ENCODE measurements at places on chromosomes 16 and 17.
A peak's percentile ranks its signal among the peaks of the same experiment; 100 is the strongest.

DNA sequence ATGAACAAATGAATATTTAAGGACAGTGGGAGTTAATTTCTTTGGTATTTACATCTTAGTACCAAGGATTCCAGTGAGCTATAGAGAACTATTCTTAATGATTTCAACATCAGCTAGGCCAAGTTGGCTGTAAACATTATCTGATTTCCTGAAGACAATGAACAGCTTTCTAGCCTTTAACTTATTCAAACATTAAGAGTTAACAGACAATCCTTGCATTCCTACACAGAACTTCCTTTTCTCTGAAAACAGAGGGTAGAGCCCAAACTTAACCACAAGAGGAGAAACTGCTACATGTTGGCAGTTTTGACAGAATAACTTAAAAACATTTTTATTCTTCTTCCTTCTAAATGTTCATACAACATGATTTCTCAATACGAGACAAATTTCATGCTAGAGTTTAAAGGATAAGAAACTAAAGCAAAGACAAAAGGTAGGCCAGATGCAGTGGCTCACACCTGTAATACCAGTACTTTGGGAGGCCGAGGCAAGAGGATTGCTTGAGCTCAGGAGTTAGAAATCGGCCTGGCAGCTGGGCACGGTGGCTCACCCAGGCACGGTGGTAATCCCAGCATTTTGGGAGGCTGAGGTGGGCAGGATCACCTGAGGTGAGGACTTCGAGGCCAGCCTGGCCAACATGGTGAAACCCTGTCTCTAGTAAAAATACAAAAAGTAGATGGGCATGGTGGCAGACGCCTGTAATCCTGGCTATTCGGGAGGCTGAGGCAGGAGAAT is 4.4 kb downstream of the CRLF3 start:
- DNase-seq, result no peak

DNA sequence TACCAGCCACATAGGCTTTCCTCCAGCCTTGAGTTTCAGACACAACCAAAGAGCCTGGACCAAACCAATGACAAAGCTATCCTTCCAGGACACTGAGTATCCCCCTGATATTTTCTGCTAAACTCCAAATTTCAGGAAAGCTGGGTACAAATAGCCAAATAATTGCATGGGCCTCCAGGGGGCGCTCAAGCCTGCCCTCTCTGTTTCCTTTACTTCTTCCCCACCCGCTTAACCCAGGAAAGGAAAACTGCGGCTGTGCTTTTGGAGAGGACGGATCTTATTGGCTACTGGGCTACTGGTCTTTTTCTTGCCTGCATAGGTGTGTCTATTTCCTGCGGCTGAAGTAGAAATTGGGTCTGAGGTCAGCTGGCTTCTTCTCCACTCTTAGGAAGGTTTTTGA is 30.1 kb downstream of the GNGT2 start:
- no peak for DNase-seq

GRCh38 chr17:37180376-37180775 is 195.4 kb upstream of the C17orf78 start:
- no peak for DNase-seq

- no peak for DNase-seq
Observed at GRCh38 chr17:55056526-55056925, 88.0 kb downstream of the STXBP4 start.

GRCh38 chr16:47069841-47070584 is 73.7 kb downstream of the NETO2 start:
- no peak for DNase-seq

GRCh38 chr17:1714980-1715802 is 5.0 kb upstream of the TLCD2 start:
- peak; percentile 43 for DNase-seq

GRCh38 chr17:49580055-49580721 is 4.5 kb downstream of the NXPH3 start:
- no peak for DNase-seq

- no peak for DNase-seq
Observed at GRCh38 chr16:87806261-87806640, 40.5 kb upstream of the KLHDC4 start.

DNA sequence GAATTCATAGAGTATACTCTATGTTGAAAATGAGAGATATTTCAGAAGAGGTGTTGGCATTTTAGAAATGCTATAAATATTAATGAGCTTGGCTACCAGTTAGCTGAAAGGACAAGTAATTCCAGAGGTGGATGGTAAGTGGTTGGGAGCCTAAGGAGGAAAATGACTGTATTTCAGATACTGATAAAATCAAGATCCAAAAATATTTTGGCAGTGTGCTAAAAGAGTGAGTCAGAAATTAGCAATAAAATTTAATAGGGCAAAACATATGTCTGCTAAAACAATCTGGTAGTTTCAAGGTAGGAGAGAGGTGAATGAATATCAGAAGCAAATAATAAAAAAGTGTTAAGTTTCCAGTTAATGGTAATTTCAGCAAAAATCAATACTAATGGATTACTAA is 1287.9 kb downstream of the CDH8 start:
- no peak for DNase-seq

DNA sequence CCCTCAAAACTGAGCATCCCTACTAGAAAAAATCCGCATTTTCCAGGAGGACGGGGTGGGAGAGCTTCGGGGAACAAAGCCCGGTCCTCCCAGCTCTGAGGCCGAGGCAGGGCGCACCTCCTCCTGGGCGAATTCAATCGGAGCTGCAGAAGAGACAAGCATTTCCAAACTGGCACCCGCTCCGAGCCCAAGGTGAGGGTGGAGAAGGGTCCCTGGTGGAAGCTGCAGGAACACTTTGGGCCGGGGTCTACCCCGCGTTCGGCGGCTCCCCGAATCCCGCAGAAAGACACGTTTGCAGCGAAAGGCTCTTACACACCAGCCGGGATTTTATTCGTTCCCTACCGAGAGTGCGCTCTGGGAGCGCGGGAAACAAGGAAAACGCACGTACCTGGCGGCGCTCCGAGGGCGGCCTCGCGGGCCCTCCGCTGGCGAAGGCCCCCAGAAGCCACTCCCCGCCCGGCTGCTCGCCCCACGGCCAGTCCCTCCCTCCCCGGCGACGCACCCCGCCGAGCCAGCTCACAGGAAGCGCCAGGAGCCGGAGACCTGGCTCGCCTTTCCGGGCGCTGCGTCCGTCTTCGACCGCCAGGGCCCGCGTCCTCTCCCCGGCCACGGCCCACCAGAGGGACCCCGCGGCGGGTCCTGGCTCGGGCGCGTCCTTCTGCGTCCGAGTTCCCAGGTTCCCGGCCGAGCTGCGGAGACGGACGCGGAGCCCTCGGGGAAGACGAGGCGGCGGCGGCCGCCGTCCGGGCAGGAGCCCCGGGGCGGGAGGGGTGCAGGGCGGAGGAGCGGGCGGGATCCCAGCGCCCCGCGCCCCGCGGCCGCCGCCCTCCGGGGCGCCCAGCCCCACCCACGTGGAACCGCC is 49.8 kb upstream of the BAHCC1 start:
- DNase-seq, result peak; percentile 35

DNA sequence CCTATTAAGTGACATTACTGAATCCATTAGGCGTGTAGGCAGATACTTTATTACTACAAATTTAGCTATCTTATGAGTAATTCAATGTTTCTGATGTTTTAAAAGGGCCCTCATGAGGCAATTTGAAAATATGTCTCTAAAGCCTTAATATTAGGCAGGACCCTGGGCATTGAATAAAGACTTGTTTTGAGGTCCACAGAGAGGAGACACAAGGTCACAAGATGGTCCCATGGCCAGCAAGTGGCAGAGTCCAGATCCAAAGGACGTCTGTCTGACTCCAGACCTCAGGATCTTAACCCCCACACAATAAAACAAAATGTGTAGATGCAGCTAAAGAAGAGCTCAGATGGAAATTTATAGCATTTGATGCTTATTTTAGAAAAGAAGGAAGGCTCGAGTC is 31.9 kb upstream of the HEATR6 start:
- DNase-seq, result no peak

DNA sequence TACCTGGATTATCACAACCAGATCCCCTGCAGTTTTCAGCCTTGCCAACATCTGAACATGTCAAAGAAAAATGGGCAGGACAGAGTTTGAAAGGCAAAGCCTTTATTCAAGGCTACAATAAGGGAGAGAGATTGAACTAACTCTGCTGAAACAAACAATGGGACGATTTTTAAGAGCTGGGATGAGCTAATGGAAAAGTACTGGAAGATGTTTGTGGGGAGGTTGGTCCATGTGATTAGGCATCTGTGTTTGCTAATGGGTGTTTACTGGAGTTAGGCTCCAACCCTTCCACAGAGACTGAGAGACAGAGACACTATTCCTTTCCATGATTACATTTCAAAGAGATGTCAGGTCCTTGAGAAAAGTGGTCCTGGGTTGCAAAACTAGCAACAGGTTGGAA is 35.0 kb upstream of the HSBP1 start:
- no peak for DNase-seq

- no peak for DNase-seq
Observed at GRCh38 chr16:20860361-20860760, 39.8 kb downstream of the DCUN1D3 start.

DNA sequence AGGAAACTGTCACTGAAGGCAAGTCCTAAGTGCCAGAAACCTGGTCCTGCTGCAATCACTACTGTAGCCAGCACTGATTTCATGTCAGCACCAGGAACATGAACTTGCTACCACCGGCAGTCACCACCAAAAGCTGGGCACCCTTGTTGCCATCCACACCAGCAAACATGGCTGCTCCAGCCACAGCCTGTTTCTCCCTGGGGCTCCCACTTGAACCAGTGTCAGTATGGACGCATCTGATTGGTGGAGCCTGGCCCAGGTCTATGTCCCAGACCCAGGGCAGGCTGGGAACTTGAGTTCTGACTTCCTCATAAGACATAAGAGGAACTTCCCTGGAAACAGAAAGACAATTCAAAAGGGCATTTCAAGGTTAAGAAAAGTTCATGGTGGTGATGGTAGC is 56.5 kb downstream of the COPRS start:
- DNase-seq, result no peak

GRCh38 chr17:78226759-78227454 is 4.5 kb upstream of the TMEM235 start:
- no peak for DNase-seq

DNA sequence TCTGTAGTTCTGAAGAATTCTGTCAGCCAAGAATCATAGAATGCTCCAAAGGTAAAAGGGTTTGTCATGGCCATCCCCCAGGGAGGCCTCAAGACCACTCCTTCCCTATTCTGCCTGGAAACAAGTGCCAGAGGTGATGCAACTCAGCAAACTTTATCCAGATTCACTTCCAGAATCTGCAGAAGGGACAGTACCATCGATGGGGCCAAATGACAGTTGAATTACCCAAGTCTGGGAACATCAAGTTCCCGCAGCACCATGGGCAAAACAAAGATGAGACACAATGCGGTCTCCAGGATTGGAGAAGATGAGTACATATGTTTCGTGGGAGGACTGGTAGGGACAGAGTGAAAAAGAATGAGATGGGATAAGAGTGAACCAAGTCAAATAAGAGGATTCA is 13.7 kb upstream of the TAT start:
- no peak for DNase-seq

DNA sequence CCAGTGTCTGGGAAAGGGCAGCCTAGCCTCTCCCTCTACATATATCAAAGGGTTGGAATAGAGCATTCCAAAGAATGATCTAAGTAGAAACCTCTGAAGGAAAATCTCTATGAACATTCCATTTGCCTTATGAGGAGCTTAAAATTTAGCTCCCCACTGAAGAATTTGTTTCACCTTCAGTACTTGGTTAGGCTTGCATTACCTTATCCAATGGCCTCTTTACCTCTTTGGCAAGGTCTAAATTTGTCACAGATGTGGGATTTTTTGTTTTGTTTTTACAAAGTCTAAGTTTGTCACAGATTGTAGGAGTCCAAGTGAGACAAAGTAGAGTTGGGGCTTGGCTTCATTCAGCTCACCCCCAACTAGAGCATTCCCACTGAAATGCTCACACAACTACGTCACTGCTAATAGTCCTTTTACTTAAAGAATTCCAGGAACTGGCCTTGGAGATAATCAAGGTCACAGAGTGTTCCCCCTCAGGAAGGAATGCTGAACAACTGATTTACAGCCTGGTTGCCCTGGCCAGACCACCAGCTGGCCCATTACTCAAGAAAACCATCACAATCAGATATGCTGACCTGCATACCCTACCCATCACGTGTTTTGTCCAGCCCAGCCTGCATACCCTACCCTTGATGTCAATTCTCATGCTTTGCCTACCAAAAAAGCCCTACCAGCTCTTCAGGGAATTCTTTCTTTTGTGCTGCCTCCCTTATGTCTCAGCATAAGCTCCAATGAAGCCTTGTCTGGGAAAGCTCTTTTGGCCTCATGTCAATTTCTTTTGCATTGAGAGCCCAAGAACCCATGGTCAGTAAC is 26.5 kb upstream of the PPM1D start:
- no peak for DNase-seq

DNA sequence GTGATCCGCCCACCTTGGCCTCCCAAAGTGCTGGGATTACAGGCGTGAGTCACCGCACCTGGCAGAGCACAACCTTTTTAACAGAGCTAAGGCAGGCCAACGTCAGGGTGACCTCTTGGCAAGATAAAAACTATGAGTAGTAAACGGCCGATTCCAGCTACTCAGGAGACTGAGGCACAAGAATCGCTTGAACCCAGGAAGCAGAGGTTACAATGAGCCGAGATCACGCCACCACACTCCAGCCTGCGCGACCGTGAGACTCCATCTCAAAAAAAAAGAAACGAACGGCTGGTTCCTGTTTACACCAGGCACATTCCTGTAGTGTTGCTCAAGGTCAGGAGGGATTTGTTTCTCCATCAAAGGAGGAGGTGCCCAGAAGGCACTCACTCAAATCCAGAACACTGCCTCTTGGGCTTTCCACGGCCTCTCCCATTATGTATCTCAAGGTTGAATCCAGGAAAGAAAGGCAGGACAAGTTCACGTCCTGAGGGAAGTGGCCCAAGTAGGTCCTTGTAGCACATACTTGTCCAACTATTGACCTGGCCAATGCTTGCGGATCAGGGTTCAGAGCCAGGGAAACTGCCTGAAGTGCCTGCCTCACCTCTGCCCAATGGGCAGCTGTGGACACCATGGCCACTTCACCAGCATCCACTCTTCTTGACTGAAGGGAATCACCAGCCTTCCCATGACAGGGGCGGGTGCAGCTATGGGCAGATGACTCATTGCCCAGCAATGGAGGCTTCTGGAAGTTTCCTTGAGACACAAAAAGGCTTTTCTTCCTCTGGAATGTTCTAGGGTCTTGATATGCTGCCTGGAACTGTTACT is 13.5 kb downstream of the KNOP1 start:
- no peak for DNase-seq

DNA sequence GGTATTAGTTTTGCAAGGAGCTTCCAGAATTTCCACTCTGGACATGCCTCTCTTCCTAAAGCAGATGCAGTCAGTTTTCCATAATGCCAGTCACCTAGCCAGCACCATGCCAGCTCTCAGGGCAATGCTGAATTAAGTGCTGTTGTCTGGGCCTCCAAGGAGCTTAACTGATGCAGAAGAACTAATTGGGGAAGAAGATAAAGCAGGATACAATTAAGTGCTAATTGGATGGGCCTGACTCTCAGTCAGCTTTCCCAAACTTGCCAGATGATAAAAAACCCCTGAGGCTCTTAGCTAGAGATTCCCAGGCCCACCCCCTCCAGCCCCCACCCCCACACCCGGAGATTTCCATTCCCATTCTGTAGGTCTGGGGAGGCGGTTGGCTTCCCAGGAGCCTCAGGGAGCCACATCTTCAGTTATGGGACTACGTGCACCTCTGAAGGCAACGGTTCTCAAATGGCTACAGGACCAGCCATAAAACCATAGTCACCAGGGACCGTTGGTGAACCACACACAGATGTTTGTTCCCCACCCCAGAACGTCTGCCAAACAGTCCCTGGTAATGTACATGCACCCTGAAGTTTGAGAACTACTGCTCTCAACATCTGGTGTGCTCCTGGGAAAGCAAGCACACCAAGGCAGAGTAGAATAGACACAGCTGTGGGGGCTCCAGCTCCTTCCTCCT is 499.1 kb upstream of the CDH5 start:
- DNase-seq, result no peak
